T-cell (primary cell): ENCODE measurements at places on chromosomes 5 and 9. TPM values are rescaled to one million over a fixed set of nuclear protein-coding genes. Genes with fewer than 3 reads are reported as not detected.

- DNase-seq = no peak
These were observed 20.7 kb downstream of the BRD3 start for GRCh38 chr9:134046894-134047681.

DNA sequence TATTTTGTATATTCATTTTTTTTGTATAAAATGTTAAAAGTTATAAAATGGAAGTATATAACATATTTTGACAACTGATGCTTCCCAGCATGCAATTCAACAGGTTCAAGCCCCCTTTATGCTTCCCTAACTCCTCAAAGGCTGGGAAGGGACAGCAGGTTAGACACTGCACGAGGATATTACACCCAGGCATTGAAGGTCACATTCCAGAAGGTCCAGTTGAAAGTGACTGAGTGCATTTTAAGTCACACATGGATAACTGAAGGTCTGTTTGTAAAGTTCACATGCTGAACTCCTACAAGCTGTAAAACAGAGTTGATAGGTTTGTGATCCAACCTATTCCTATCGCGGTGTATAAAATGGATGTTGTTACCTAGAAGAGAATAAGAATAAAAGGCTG lies 13.6 kb downstream of the PRXL2C start:
- DNase-seq = no peak

DNA sequence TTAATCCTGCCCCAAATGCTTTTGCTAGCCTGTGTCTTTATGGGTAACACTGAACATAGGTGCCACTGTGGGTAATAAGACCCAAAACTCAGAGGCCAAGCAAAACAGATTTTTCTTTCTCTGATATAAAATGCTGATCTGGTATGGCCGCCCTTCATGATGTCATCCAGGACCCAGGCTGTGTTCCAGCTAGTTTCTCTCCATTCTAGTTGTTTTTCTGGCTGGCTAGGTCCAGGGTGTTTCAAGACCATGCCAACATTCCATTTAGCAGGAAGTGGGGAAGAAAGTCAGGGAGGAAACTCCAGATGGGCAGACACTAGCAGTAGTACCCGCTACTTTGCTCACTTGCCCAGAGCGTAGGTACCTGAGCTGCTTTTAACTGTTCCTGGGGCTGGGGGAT lies 183.9 kb upstream of the OTULINL start:
- DNase-seq = no peak

GRCh38 chr5:173394701-173395100 lies 66.5 kb upstream of the STC2 start:
- DNase-seq = no peak

GRCh38 chr9:34688329-34689115 lies 2.6 kb downstream of the CCL19 start:
- no peak for DNase-seq

- no peak for DNase-seq
These were observed 20.4 kb downstream of the RPS23 start for GRCh38 chr5:82257729-82258128.

DNA sequence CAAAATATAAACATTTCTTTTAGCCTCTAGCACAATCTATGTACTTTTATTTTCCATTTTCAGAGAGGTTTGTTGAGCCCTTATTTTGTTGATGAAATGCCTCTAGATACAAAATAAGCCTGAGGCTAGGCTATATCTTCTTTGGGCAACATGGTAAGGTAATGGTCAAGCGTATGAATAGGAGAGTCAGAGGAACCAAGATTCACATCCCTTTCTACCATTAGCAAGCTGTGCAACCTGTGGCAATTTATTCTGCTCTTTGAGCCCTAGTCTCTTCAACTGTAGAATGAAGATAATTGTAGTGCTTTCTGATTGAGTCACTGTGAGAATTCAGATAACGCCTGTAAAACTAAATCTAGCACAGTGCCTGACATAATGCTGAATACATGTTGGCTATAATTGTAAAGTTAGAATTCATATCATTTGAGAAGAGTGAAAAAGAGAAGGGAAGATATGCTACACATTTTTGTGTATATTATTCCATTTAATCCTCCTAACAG lies 412.5 kb downstream of the CCDC171 start:
- no peak for DNase-seq

DNA sequence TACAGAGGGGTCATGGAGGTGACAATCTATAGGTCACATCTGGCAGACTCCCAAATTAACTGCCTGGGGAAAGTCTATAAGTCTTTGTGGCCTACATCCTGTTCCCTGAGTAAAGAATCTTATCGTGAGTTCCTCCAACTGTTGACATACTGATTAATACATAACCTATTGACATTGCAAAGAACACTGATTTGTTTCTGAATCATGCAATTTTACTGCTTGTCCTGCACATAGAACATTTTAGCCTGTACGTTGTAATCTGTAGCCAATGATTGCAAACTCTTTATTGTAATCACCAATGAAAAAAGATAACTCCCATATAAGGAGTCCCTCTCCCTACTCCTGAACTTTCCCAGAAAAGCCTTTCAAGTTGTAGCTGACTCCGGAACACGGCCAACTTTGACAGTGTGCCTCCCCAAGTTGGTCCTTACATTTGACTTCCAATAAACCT lies 18.8 kb upstream of the OR2K2 start:
- DNase-seq = no peak

- DNase-seq = peak; percentile 15
These were observed 6.1 kb upstream of the ZNF79 start for GRCh38 chr9:127418037-127418471.

The PLPPR1 gene
- not detected for total RNA-seq

The TNPO1 gene
- 67.8 TPM for total RNA-seq

DNA sequence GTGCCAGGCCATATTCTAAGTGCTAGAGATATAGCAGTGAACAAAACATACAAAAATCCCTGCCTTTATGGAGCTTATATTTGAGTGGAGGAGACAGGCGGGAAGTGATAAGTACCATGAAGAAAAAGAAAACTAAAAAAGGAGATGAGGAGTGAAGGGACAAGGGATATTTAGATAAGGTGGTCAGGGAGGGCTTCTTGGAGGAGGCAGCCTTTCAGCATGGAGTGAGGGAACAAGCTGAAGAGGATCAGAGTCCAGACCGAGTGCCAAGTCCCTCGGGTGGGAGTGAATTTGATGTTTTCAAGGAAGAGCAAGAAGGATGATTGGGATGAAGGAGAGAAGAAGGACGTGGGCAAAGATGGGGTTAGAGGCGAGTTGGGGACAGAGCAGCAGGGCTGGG lies 190.5 kb downstream of the FSTL4 start:
- no peak for DNase-seq

GRCh38 chr9:136531904-136532798 lies 13.7 kb downstream of the NOTCH1 start:
- DNase-seq = no peak
